ENCODE measurements at places on chromosomes 16 and 17.

DNA sequence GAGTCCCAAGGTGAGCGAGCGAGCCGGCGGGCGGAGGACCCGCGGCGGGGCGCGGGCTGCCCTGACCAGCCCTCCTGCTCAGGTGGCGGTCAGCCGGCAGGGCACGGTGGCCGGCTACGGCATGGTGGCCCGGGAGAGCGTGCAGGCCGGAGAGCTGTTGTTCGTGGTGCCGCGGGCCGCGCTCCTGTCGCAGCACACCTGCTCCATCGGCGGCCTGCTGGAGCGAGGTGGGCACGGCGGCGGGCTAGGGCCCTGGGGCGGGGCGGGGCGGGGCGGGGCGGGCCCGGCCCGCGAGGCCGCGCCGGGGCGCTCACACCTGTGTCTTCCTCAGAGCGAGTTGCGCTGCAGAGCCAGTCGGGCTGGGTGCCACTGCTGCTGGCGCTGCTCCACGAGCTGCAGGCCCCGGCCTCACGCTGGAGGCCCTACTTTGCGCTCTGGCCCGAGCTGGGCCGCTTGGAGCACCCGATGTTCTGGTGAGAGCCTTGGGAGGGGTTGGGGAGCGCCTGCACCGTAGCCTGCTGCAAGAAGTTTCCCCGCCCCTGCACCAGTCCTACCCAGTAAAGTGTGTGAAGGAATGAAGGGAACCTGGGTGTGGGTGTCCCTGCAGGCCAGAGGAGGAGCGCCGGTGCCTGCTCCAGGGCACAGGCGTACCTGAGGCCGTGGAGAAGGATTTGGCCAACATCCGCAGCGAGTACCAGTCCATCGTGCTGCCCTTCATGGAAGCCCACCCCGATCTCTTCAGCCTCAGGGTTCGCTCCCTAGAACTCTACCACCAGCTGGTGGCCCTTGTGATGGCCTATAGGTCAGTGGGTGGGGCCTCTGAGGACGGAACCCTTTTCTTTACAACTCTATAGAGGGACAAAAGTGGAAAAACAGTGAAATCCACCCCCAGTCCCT is 802 bp downstream of the SETD6 start:
- DNase-seq = no peak

GRCh38 chr17:77385750-77386501 is 245.2 kb downstream of the SEC14L1 start:
- DNase-seq = no peak

GRCh38 chr16:11768849-11769248 is 26.2 kb upstream of the TXNDC11 start:
- DNase-seq = no peak

- DNase-seq = no peak
Measured at GRCh38 chr17:32755045-32755805, 121.7 kb downstream of the MYO1D start.

DNA sequence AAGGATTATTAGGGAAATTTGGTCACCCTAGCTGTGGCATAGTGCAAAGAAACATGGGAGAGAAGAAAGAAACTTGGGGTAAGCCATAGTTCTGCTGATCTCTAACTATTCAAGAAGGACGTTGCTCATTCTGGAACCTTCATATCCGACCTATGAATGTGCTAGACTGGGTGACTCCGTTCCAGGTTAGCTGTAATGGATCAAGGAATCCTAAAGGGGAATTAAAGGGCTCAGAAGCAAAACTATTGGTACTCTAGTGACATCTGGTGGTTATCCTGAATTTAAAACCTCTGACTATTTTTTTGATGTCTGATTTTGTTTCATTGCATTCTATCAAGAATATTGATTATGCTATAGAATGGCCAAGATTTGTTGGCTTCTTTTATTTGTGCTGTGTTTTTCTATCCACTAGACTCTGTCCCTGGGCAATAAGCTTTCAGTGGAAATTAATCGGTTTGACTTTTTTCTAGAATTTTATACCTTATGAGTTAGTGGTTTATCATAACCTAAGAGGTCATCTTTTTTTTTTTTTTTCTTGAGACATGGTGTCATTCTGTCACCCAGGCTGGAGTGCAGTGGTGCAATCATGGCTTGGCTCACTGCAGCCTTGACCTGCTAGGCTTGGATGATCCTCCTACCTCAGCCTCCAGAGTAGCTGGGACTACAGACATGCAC is 19.5 kb downstream of the PCTP start:
- DNase-seq = no peak

DNA sequence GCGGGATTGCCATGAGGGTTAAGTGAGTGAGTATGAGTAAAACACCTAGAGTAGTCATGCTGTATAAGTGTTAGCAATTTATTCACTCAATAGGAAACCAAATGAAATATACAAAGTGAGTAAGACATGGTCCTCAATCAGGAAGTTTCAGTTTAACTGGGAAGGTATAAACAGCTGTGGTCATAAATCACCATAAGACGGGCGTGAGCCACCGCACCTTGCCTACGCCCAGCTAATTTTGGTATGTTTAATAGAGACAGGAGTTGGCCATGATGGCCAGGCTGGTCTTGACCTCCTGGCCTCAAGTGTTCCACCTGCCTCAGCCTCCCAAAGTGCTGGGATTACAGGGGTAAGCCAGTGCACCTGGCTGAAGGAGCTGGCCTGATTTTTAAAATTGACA is 27.0 kb downstream of the RNF135 start:
- no peak for DNase-seq

- DNase-seq = no peak
Measured at GRCh38 chr16:86758932-86759331, 180.6 kb downstream of the FOXL1 start.

DNA sequence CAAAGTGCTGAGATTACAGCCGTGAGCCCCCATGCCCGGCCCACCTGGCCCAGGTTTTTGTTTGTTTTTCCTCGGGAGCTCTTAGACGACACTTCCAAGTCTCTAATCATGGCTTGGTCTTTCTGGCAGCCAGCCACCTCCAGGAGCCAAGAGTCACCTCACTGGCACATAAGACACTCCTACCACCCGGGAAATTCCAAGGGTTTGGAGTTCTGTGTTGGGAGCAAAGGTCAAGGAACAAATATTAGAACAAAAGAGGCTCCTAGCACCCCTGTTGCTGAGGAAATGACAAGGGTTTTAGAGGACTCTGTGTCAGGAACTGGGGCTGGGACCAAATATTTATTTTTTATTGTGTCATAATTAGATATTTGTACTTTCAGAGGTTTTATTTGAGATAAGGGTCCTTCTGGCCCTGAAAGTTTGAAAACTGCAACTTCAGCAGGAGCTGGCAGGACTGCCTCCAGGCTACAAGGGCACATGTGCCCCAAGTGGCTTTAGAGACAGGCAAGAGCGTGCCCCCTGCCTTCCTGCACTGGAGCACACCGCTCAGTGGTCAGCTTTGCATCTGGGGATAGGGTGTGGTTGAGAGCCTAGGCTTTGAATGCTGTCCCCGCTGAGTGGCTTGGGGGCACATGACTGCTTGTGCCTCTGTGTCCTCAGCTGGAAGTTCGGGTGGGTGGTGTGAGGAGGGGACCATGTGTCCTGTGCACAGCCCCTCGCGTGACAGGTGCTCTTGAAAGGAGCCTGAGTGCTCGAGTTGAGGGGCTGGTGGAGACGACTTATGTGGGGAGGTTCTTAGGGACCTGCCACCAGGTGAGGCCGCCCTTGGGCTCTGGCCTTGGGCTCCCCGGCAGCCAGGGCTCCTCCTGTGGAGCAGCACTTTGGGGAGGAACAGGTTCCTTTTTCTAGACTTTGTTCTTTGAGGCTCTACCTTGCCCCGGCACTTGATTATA is 29.7 kb downstream of the MGRN1 start:
- DNase-seq = no peak

DNA sequence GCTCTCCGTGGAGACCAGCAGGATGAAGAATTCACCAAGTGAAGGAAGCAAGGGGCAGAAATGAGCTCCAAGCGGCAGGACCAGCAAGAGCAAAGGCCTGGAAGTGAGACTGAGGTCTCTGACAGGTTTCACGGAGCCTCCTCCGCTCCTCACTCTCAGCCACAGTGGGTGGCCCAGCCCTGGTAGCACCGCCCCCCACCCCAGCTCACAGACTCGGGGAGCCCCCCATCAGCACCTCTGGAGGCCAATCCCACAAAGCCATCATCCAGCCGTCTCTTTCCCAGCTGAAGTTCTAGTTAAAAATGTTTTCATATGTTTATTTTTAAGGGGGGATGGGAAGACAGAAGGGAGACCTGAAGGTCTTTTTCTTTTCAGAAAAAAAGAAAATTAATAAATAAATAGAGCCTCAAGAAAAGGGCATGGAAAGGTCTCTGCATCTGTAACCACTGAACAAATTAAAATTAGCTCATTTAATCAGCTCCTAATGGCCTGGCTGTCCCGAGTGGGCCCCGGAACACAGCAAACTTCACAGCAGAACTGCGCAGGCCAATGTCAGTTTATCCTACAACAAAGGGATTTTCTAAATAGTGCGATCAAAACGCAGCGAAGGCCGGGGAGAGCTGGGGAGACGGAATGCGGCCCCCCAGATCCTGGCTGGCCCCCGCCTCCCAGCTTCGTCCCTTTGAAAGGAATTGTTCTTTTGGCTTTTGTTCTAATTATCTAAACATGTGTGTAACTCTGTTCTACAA is 190.3 kb downstream of the ZNF423 start:
- DNase-seq = no peak

DNA sequence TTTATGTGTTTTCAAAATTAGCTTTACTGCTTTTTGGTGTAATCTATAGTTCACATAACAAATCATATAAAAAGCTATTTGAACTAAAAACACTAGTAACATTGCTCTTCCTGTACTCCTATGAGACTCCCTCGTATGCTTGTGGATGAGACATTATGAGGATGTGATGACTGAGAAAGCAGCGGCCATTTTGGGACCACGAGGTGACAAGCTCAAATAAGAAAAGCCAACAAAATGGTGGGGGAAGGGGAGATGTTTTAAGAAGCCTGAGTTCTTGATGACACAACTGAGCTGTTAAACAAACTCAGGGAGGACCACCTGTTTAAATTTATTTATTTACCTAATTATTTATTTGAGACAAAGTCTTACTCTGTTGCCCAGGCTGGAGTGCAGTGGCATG is 4.5 kb downstream of the CCL18 start:
- no peak for DNase-seq

- no peak for DNase-seq
Measured at GRCh38 chr17:146983-147761, 9.8 kb downstream of the SCGB1C2 start.

DNA sequence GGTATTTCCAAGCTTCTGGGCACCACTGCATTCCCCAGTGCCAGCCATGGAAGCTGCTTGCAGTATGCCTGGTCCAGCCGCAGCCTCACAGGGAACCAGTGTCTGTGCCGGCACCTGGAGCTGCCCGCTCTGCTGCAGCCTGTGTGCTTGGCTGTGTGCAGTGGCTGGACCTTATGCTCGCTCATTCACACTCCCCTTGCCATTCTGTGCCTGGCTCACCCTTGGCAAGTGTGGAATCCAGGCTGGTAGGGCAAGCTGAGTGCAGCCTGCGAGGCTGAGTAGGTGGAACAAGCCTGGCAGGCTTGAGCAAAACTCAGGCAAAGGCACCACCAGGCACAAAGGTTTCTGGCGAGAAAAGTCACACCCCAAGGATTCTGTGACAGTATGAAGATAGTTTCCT is 144.0 kb downstream of the MYO1D start:
- DNase-seq = no peak

DNA sequence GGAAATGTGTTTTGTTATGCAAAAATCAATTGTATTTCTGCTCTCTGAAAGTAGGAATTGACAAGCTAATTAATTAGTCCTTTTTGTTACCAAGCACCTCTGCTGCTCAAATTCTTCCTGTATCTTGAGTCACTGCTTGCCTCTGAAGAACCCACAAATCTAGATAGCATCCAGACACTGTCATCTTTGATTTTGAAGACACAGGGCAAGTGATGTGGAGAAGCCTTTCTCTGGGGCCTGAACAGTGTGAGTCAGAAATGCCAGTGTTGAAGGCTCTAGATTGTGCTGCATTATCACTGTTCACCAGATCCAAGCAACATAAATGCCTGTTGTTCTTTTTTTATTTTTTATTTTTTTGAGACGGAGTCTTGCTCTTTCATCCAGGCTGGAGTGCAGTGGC is 10.9 kb upstream of the ST6GALNAC1 start:
- no peak for DNase-seq

DNA sequence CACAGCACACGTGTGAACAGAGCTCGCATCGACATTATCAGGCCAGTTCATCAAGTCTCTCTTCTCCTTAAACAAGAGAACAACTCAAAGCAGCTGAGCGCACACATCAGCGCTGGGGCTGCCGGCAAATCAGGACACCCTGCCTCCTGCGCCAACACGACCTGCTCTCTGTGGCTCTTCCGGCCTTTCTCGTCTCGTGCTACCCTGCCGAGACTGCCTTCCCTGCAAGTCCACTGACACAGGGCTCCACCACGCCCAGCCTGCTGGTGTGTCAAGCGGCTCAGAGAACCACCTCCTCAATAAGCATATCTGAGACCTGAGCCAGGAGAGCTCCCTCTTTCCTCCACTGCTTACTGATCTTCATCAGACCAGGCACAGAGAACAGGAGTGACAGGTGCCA is 96.9 kb downstream of the ZNF778 start:
- DNase-seq = no peak

- no peak for DNase-seq
Measured at GRCh38 chr17:41633556-41634199, 9.3 kb upstream of the KRT17 start.
